ENCODE measurements at places on chromosomes 1 and 21.

GRCh38 chr1:153428073-153428638, 11.8 kb downstream of the S100A7A start:
- no peak for DNase-seq

- DNase-seq: no peak
These were observed 201.5 kb upstream of the C1orf174 start for GRCh38 chr1:4101459-4102161.

DNA sequence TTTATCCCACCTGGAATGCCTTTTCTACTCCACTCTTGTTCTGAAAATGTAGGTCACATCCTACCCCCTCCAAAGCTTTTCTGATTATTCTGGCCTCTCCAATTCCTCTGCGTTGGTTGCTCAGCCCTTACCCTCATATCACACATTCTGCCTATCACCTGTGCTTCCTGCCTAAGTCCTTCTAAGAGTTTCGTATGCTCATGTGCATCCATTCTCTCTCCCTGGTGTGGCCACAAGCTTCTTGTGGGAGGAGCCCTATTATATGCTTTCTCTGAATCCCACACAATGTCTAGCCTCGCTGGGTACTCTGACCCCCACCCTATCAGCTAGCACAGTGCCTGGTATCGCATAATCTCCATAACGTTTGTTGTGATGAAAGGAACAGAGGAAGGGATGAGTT, 54.2 kb downstream of the CD58 start:
- no peak for DNase-seq

DNA sequence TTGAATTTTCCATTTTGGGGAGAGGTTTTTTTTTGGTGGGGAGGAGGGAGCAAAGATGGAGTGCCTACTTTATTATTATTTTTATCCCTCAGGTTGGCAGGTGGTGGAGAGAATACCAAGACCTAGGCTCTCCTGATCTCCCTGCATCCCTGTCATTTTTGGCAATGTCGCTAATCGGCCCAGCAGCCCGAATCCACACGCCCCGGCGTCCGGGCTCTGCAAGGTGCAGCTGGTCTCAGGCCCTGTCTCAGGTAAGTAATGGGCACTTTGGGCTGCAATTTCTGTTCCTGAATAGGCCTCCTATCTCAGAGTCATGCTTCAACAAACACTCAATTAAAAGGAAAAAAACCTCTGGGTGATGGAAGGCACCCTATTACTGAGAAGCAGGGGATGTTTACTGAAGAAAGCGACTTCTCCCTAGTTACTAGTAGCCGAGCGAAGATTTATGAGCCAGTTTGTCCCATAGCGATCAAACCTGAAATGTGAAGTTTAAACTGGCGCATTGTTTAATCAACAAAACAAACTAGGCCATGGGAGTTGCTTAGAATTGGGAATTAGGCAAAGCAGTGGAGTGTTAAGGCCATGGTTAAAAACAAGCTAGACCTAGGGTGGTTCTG, 137.8 kb downstream of the RWDD3 start:
- DNase-seq: no peak

DNA sequence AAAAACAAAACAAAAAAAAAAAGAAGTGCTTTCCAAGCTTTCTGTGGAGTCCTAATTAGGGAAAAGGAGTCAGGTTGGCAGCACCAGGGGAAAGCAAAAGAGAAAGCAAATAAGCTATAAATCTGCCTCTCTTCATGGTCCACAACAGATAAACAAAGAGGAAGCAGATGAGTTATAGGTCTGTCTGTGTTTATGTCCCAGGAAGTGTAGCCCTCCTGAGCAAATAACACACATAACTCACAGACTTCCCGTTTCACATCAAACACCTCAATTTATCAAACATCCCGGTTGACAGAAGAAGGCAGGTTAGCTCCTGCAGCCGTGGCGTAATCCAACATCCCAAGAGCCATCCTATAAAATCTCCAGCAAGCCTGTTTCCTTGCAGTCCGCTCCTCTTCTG, 5.6 kb upstream of the SLC2A5 start:
- DNase-seq: no peak

GRCh38 chr1:86823821-86824500, 90.0 kb downstream of the SELENOF start:
- DNase-seq: no peak

GRCh38 chr1:64549464-64550239, 79.7 kb downstream of the CACHD1 start:
- no peak for DNase-seq

DNA sequence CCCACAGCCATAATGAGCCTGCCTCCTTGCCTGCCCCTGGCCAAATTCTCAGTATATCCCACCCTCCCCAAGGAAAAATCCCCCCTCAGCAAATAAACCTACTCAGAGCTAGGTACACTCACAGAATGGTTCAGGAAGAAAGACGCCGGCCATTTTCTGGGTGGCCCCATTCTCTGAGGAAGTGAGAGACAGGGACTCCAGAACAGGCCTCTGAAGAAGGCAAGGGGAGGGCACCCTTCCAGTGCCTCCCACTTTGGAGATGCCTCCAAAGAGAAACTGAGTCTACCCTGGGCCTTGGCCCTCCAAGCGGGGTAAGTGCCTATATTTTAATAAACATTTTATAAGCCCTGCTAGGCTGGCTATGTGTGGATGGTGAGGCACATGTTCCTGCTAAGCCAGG, 2.3 kb downstream of the PACC1 start:
- no peak for DNase-seq

GRCh38 chr1:58782178-58783089, 1.4 kb downstream of the JUN start:
- no peak for DNase-seq

DNA sequence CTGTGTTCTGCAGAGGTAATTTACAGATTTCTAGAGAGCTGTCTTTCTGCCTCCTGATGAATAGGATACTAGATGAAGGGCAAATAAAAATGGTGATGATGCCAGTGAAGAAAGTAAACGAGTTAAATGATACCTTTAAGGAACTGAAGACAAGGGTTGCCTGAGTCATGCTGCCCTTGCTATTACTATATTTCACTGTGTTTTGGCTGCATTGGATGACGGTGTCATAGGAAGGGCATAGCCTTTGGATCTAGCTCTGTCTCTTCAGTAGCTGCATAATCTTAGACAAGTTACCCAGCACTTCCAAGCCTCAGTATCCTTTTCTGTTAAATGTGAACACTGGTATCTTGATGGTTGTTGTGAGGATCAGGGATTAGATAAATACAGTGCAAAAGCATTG, 131.5 kb upstream of the FGGY start:
- DNase-seq: no peak

GRCh38 chr1:162905174-162906158, 44.5 kb upstream of the CCDC190 start:
- no peak for DNase-seq

- no peak for DNase-seq
These were observed 90.9 kb downstream of the IER5 start for GRCh38 chr1:181179279-181179986.

GRCh38 chr1:88685259-88685620, 1.2 kb downstream of the PKN2 start:
- DNase-seq: no peak

All from forelimb muscle (tissue), 1 donor.